Articular chondrocyte of knee joint (primary cell): ENCODE measurements at places on chromosomes 11 and 22. TPM values are rescaled to one million over a fixed set of nuclear protein-coding genes. Genes with fewer than 3 reads are reported as not detected.

DDX10 gene
- 18.2 and 25.4 TPM in 2 replicates for total RNA-seq

PGM2L1 gene
- 8.4 and 10.3 TPM in 2 replicates for total RNA-seq

SESN3 gene
- 63.8 and 77.9 TPM in 2 replicates for total RNA-seq

OR56A1 gene
- total RNA-seq = not detected in 2 replicates

LIF gene
- 1.0 and 7.9 TPM in 2 replicates for total RNA-seq

CASP4 gene
- total RNA-seq = 171 and 372 TPM in 2 replicates

OR2AG1 gene
- under 0.01 TPM in 1 of 2 replicates, not detected in the other for total RNA-seq

C11orf42 gene
- not detected in 2 replicates for total RNA-seq

FGF19 gene
- total RNA-seq = not detected in 2 replicates

BUD13 gene
- total RNA-seq = 12.3 and 17.2 TPM in 2 replicates

TEAD1 gene
- total RNA-seq = 145 and 177 TPM in 2 replicates

KRTAP5-4 gene
- total RNA-seq = not detected in 2 replicates

OR5L1 gene
- total RNA-seq = not detected in 2 replicates

SLC37A2 gene
- 0.22 and 0.52 TPM in 2 replicates for total RNA-seq

LAYN gene
- 61.5 and 62.7 TPM in 2 replicates for total RNA-seq

LDHAL6A gene
- not detected in 2 replicates for total RNA-seq

BEST1 gene
- total RNA-seq = 3.8 and 5.2 TPM in 2 replicates

SSTR3 gene
- not detected in 2 replicates for total RNA-seq

OR51B2 gene
- not detected in 2 replicates for total RNA-seq

TESMIN gene
- total RNA-seq = 0.32 and 1.3 TPM in 2 replicates
